ENCODE measurements at places on chromosomes 1 and 21.
A peak's percentile ranks its signal among the peaks of the same experiment; 100 is the strongest.

- DNase-seq, result peak; percentile 4
Measured at GRCh38 chr1:90175490-90176167, 180.7 kb downstream of the ZNF326 start.

DNA sequence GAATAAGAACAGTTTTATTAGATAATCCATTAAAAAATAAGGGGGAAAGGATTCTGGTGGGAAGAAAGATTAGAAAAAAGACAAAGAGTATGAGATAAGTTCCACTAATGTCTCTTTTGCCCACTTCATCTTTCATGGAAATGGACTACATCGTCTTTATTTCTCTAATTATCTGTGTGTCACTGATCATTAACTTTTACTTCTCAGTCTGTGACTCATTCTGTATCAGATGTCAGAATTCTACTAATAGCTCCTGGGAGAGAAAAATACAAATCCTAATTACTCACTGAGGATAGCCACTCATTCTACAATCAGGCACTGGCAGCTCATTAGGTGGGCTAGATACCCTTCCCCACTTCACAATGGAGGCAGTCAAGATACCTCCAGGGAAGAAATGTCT is 41.7 kb downstream of the ILDR2 start:
- DNase-seq, result no peak

DNA sequence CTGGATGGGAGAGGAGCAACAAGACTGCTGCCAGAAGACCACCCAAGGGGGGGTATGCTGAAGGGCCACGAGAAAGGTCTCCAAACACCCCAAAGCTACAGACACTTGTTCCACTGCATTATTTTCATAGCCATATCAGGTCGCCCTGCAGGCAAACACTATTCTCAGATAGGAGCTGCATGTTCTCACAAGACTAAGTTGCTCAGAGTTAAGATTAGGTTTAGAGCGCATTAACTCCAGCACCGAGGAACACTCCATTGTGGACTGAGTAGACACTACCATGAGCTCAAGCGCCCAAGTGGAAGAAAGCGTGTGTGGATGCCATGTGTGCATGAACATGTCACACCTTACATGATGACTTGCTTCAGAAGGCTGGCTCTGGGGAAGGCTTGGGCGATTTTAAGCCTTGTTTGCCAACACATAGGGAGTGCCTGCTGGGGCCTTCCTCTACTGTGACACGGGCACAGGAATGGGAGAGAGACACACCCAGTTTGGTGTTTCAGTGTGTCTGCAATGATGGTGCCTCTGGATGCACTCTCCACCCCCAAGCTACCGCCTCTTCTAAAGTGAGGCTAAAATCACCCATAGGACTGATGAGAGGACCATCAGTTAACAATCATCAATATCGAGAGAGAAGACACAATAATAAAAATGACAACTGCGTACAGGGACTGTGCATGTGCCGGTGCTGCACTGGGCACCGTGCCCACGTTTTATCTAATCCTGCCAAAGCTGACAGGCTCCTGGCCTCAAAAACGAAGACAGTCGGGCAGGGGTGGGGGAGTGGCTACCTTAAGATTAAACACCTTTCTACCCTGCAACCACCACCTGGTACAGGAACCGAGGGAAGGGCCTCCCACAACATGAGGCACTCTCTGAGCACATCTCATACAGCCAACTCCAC is 34.9 kb downstream of the SSBP3 start:
- DNase-seq, result no peak

- DNase-seq, result no peak
Measured at GRCh38 chr1:43563876-43564539, 33.3 kb downstream of the PTPRF start.

DNA sequence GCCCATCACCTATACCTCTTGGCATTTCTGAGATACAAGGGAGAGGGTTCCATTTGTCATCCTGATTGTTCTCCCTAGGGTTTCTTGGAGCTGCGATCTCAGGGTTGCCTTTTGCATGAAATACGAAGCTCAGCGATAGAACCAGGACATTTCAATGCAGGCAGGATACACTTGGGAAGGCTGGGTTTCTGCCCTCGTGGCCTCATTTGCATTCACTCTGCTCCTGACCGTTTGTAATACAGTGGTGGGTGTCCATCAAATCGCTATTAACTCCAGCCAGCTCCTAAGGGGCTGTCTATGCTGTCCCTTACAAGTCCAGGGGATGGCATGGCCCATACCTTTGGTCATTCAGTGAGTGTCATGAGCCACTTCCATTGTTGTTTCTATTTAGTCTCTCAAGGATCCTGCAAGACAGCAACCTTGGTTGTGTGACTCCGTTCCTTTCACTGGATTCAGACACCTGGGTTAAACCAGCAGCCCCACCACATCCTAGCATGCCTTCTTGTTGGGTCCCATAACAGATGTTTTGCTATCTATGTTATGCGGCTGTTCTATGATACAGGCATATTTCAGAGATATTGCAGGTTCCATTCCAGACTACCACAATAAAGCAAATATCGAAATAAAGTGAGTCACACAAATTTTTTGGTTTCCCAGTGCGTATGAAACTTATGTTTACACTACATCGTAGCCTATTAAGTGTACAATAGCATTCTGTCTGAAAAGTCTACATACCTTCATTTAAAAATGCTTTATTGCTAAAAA is 18.3 kb downstream of the KAZN start:
- no peak for DNase-seq

Data from suppressor macrophage treated with lipopolysaccharide for 1 hour (primary cell).